ENCODE measurements at places on chromosomes 5 and 9.
A peak's percentile ranks its signal among the peaks of the same experiment; 100 is the strongest.

- DNase-seq = no peak
Observed at GRCh38 chr9:81819155-81819554, 109.1 kb upstream of the SPATA31D4 start.

DNA sequence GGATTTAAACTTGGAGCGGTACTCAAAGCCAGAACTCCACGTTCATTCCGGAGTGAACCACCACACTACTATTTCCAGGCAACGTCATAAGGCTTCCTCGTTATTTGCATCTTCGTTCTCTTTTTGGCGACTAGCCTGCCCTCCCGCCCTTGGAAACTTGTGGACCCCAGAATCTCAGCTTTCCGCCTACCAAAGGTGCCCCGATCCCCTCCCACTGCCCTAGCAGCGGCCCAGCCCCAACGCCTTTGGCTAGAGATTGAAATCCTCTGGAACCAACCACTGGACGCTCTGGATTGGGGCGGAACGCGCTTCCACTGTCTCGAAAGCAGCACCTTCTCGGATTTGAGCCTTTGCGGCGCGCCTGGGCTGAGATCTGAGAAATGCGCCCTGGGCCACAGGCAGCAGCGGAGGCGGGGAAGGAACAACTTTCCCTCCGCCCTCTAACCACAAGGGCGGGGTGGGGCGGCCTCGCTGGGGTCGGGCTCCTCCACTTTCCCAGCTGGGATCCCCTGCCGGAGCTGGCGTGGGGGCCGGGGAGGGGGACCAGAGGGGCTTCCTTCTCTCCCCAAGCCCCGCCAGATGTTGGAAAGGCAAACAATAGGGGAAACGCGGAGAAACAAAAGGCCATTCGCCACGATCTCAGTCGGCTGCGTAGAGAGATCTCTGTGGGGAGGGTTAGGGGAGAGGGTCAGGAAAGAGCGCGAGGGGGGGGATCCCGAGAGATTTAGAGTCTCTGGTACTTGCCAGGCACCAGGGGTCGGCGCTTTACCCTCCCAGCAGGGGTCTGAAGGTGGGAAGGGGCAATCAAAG is 1.3 kb downstream of the MOB3B start:
- peak; percentile 50 for DNase-seq

DNA sequence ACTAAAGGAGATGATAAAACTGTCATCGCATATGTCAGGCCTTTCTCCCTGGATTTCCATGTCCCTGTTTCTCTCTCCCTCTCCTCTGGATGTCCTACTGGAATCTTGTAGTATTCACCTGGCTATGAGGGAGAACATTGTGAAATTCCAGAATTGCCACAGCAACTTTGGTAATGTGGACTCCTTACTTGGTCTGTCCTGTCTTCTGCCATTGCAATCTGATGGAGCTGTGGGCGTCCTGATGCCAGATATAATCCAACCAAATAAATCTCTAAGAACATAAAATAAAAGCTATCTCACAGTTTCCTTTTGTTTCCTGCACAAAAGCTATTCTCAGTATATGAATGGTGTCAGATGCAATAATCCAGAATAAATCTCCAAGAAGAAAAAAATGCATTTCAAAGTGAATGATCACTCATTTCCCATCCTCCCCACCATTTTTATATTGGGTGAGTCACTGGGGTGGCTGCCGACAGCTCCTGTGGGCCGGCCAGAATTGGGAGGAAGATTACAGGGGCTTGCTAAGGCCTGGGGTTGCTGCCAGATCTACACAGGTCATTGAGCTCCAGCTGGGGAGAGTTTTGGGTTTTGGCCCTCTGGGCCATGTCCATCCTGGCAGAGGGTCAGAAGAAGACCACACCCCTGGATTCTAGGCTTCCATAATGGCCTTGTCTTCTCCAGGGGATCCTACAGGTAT is 160.7 kb upstream of the PITX1 start:
- DNase-seq = no peak

DNA sequence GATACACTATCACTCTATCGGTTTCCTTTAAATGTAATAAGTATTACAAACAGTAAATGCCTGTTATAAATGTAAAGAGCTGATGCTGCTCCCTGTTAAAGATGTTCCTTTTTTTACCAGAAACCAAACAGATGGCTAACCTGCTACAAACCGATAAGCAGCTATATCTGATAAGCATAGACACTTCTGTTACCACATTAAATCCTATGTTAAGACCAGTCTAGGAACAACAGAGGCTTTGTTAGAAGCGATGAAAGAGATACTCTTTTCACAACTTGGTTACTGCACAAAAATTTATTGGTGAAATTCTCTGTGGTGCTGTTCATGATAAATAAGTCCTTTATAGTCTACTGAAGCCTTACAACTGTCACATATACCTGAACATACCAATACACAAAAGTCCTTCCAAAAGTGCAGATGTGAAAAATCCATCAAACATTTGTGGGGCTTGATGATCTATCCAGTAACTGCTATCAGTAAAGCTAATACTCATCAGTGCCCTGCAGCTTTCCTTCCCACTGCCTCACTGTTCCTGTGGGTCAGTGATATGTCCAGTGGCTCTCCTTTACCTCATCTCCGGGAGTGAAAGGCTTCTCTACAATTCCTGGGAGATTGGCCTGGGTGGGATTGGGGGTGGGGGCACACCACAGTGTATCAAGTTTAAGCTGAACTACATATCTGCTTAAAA is 25.8 kb upstream of the PRXL2C start:
- DNase-seq = no peak

DNA sequence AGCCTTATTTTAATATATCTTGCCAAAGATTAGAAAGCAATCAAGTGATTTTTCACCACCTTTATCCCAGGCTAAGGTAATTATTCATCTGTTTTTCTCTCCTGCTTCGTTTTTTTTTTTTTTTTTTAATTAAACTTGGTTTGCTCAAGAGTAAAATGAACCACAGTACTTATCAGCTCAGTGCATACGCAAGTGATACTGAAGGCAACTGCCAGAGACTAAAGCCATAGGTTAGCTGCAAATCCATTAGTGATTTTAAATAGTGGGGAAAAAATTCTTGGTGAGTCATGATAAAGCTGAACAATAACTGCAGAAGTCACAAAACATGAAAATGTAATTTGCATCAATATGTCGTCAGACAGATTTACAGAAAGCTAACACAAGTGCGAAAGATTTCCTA is 829.1 kb downstream of the PTPRD start:
- no peak for DNase-seq

DNA sequence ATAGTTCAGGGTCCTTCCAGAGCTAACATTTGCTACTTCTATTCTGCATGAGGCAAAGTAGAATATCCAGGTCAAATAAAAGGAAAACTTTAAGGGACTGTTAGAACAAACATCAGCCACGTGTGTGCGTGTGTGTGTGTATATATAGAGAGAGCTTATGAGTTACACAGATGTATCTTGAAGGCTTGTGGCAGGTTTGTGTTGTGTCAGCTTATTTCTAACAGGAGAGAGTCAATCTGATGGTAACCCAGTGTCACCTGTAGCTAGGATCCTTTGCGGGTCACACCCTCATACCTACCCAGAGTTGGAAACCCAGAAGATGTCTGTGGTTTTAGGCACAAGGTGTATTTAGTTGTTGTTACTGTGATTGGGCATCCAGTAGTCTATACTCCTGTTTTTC is 12.7 kb downstream of the POLR1E start:
- no peak for DNase-seq

DNA sequence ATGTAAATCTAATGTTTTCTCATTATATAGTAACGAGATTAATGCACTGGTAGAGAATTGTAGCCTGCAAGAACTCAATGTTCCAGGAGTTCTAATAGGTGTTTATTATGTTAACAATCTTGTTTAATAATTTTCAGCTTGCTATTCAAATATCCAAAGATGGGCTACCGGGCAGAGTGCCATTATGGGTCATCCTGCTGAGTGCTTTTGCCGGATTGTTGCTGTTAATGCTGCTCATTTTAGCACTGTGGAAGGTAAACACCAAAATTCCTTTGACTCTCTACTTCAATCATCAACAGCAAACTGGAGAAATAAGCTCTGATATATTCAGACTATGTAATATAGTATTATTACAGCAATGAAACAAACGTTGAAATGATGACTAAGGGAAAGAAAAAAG is 41.9 kb upstream of the ITGA2 start:
- DNase-seq = no peak

GRCh38 chr5:72012906-72013305 is 94.4 kb upstream of the MAP1B start:
- DNase-seq = no peak

GRCh38 chr5:124453221-124454051 is 293.0 kb downstream of the ZNF608 start:
- no peak for DNase-seq

GRCh38 chr5:163838738-163839137 is 333.3 kb downstream of the MAT2B start:
- DNase-seq = no peak

- no peak for DNase-seq
Observed at GRCh38 chr5:11126844-11127243, 365.8 kb upstream of the DAP start.

DNA sequence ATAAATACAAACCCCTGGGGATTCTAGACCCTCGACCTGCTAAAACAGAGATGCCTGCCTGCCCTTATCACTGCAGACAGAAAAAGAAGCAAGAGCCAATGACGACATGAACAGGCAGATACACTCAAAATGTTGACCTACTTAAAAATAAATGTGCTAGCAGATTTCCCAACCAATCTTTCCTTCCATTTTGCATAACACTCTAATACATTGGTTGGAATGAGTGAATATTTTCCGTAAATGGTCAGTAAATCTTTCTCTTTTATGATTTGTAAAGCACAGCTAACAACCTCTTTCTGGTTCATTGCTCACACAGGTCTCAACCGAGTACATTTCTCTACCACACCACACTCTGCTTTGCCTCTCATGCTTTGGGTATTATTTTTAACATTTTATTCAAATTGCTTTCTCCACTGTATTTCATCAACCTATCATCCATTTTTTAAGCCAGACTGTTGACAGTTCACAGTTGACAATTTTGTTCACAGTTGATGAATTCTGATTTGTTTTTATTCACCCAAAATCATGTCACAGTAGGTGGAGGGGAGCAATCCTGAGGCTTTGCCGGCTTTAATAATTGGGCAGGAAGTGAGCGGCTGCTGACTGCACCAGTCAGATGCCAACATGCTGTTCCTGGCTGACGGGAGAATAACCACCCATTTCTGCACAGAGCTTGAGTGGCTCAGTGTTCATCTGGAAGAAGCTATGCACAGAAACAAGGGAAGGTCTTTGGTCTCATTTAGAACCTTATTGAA is 426.6 kb downstream of the SPOCK1 start:
- no peak for DNase-seq

DNA sequence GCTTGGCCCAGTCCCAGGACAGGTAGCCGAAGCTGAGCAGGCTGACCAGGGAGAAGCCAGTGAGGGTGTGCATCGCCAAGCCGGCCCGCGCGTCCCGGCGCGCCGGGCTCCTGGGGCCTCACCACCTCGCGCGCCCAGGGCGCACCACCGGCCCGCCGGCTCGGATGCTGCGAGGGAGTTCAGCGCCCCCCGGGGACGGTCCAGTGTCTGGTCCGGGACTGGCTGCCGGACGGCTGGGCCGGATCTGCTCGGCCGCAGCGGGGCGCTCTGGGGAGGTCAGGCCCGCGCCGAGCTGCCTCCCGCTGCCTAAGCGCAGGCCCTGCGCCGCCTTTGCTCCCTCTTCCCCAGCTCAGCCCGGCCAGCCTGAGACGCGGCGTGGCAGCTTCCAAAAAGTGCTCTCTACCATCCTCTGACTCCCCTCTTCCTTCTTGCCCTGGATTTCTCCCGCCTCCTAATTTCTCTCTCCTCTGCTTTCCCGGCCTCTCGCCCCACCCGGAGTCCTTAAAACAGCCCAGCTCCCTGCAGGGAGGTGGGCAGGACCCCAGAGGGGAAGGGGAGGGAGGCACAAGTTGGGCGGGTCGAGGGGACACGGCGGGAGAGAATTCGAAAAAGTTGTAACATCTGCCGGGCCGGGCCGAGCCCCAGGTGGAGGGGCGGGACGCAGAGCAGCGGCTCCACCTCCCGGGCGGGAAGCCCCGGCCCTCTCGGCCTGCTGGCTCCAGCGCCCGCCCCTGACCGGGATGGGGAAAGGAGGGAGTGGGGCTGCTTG is at the start of gene ARSI:
ARSI (minus strand) TSS at position 605 of the 769 bp plus-strand sequence; CDS start at position 73, 532 bp downstream.
- no peak for DNase-seq

- no peak for DNase-seq
Observed at GRCh38 chr5:2174538-2174937, 291.8 kb upstream of the IRX4 start.

DNA sequence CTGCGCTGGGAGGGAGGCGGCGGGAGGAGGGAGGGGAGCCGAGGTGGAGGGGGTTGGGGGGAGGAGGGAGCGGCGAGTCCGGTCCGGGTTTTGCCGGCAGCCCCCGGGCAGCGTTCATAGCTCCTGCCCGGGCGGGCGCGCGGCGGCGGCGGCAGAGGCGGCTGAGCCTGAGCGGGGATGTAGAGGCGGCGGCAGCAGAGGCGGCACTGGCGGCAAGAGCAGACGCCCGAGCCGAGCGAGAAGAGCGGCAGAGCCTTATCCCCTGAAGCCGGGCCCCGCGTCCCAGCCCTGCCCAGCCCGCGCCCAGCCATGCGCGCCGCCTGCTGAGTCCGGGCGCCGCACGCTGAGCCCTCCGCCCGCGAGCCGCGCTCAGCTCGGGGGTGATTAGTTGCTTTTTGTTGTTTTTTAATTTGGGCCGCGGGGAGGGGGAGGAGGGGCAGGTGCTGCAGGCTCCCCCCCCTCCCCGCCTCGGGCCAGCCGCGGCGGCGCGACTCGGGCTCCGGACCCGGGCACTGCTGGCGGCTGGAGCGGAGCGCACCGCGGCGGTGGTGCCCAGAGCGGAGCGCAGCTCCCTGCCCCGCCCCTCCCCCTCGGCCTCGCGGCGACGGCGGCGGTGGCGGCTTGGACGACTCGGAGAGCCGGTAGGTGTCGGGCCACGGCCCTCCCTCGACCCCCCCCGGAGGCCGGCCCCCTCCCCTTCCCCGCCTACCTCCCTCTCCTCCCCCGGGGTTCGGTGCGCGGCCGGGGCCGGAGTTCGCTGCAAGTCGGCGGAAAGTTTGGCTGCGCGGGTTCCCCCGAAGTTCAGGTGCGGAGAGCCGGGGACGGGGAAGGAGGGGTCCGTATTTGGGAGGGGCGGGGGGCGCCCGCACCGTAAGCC is at the start of gene CXXC5:
CXXC5 (plus strand) TSS at position 145 of the 877 bp plus-strand sequence. CDS start 32,175 bp downstream, outside the sequence.
- no peak for DNase-seq

DNA sequence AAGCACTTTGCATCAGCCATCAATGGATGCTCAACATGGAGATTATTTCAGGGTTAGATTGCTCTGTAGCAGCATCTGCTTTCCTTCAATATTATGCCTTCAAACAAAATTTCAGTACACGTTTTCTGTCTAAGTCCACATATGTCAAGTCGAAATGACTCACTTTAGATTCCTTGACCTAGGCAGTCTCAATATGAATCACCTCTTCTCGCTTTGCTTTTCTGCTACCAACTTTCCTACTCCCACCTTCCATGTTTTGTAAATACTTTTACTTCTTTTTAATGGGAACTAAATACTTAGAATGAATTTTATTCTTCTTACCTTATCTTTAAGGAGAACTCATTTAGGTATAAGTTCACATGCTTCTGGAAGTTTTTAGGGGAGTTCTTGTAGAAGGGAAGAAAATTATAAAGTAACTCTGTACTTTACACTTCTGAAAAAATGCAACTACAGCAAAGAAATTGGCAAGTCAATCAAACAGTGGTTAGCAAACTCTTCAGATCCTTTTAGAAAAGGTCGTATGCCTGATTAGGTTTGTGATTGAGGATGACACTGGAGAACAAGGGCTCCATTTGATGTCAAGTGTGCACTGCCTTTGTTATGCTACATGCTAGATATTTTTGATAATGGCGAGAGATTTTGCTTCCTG is 478.5 kb upstream of the SMARCA2 start:
- DNase-seq = no peak

All from C1 segment of cervical spinal cord (tissue), 14 donors.